ENCODE measurements at places on chromosomes 1 and 21. TPM values are rescaled to one million over a fixed set of nuclear protein-coding genes. Genes with fewer than 3 reads are reported as not detected.

Gene MMP23B
- total RNA-seq: 8.7 TPM

Gene HSPA6
- total RNA-seq: 0.13 TPM

Gene TMEM269
- total RNA-seq: 0.46 TPM

Gene CRP
- not detected for total RNA-seq

Gene NUP210L
- 0.06 TPM for total RNA-seq

Gene OR2T11
- total RNA-seq: 0.13 TPM

Gene APCS
- not detected for total RNA-seq

Gene LCE2A
- not detected for total RNA-seq

Gene USP25
- 28.1 TPM for total RNA-seq

Gene FNDC5
- not detected for total RNA-seq

Gene C1orf53
- total RNA-seq: 2.4 TPM

Gene CYB5RL
- total RNA-seq: 20.5 TPM

Gene CFHR2
- total RNA-seq: not detected

Gene CAPN2
- not detected for total RNA-seq

Measured in OCI-LY7 (cell line).